ENCODE measurements at places on chromosomes 12 and 14.

GRCh38 chr12:68175557-68176061 lies 16.1 kb upstream of the IFNG start:
- peak; percentile 10 for DNase-seq

DNA sequence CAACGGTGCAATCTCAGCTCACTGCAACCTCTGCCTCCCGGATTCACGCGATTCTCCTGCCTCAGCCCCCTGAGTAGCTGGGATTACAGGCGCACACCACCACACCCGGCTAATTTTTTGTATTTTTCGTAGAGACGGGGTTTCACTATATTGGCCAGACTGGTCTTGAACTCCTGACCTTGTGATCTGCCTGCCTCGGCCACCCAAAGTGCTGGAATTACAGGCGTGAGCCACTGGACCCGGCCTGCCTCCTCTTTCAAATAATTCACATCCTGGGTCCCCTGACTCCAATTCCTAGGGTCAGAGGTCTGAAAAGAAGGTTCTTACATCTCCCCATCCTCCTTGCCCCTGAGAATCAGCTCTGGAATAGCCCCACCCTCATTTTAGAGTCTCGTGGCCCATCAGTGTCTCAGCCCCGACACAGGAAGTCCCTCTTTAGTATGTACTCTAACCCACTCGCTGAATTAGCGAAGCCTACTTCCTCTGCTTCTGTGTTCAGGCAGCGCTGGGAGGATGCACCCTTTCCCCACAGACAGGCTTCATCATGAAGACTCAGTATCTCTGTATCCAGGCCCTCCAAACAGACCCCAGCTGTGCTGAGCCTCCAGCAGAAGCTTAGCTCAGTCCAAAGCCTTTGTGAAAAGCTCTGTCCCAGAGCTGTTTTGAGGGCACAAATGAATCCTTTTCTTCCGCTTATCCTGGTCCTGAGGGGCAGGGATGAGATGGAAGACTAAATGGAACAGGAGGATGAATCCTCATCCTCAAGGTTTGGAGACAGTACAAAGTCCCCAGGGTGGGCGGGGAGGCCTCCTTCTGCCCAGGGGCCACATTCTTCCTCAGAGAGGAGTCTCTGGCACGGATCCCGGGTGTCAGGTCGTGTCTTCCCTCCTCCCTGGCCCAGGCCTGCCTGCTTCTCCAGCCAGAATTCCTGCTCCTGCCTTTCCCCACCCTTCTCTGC lies 3.5 kb downstream of the LPAR5 start:
- no peak for DNase-seq

DNA sequence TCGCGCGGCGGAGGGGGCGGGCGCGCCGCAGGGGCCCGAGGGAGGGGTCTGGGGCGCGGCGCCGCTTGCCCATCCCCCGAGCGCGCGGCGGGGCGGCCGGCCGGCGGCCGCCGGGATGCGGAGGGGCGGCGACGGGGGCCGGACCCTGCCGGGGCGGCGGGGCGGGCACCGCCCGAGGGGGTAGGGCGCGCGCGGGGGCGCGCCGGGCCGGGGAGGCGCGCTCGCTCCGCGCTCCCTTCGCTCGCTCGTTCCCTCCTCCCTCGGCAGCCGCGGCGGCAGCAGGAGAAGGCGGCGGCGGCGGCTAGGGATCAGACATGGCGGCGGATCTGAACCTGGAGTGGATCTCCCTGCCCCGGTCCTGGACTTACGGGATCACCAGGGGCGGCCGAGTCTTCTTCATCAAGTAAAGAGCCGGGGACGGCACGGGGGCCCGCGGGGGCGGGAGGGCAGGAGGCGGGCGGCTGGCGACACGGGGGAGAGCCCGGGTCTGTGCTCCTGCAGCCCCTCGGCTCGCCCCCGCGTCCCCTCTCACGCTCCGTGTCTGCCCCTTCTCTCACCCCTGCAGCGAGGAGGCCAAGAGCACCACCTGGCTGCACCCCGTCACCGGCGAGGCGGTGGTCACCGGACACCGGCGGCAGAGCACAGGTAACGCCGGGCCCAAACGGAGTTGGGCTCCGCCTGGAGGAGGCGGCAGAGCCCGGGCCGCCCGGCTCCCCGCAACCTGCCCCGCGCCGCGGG lies at the start of gene PLEKHA5:
TSS of gene PLEKHA5 (plus strand) at position 248 of the 738 bp plus-strand sequence. CDS start at position 315, 67 bp downstream.
- DNase-seq: no peak

DNA sequence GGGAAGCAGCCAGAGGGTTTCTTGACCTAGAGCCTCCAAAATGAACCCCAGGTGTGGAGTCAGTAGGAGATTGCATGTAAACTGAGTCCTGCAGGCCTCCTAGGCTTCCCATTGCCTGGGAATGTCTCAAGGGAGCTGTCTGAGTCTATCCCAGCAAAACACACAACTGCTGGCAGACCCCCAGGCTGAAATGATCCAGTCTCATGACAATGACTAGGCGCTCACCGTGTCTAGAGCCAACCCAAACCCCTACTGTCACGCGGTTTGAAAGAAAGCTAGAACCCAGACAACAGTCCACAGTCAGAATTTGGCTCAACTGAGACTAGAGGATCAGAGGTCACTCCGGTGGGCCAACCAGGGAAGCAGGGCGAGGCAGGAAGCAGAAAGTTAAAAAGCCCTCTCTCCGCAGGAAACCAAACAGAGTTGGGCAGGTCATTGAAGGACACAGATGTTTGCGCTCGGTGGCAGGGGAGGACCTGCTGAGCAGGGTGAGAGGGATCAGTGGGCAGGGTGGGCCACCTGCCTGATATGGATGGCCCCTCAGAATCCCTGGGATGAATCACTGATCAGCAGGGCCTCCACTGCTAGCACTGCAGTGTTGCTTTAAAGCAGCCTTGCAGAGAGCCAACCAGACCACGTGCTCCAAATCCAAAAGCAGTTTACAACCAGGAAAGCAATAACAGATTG lies 23.8 kb downstream of the ACTN1 start:
- no peak for DNase-seq

DNA sequence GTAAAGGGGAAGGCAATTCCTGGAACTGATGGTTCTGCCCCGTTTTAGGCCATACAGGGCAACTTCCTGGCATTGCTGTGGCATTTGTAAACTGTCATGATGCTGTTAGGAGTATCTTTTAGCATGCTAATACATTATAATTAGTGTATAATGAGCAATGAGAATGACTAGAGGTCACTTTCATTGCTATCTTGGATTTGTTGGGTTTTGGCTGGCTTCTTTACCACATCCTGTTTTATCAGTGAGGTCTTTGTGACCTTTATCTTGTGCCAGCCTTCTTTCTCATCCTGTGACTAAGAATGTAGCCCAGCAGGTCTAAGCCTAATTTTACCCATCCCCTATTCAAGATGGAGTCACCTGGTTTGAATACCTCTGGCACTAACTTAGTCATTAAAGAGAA lies 51.2 kb downstream of the TESPA1 start:
- no peak for DNase-seq

GRCh38 chr12:79454338-79454843 lies 236.4 kb downstream of the PAWR start:
- DNase-seq: no peak

DNA sequence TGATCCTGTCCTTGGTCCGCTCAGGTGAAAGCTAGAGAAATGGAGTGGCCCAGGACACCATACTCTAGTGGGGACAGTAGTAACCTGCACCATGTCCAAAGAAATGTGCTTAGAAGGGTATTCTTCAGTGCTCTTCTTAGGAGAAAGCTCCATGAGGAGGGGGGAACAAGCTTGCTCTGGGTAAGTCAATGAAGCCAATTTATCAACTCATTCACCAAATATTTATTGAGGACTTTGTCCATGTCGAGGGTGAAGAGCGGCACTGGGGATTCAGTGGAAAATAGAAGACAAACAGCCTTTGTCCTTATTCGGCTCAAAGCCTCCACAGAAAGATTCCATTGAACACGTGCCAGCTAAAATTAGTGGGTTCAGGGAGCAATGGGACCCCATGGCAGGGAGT lies 677.8 kb downstream of the BCL11B start:
- no peak for DNase-seq

- DNase-seq: no peak
These were observed 1.1 kb upstream of the PPP1R13B start for GRCh38 chr14:103848175-103849077.

DNA sequence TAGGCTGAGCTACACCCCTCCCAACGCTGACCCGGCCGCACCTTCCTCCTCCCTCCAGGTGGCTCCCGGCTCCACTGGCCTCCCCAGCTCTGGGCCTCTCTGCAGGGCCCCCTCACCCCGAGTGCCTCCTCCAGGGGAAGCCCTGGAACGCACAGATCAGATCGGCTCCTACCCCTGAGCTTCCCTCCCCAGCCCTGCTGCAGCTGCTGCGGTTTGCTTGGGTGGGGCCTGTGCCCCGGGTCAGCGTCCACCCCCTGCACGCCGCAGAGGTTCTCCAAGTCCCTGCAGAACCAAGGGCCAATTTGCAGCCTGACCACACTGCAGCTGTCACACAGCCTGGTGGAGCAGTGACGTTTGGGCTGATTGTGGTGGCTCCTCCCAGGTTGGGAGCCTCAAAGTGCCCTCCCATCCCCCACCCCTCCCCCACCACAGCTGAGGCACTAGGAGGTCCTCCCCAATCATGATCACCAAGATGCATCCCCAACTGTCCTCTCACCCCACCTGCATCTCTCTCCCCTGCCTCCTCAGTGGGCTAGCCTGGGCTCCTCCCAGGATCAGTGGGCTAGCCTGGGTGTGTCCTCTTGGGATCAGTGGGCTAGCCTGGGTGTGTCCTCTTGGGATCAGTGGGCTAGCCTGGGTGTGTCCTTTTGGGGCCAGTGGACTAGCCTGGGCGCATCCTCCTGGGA lies 12.8 kb upstream of the FBRSL1 start:
- no peak for DNase-seq

DNA sequence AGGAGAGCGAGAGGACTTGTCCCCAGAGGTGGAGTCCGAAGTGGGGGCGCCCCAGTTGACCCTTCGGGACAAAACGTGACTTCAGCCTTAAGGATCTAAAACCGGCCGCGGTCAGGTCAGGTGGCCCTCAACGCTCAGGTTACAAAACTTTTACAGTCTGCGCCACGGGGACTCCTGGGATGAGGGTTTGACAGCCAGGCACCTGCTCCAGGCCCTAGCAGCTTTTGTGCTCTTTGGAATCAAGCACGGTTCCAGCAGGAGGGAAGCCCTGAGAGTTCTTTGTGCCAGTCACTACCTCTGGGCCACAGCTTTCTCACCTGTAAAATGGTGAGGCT lies 337 bp downstream of the ZC2HC1C start:
- DNase-seq: no peak

DNA sequence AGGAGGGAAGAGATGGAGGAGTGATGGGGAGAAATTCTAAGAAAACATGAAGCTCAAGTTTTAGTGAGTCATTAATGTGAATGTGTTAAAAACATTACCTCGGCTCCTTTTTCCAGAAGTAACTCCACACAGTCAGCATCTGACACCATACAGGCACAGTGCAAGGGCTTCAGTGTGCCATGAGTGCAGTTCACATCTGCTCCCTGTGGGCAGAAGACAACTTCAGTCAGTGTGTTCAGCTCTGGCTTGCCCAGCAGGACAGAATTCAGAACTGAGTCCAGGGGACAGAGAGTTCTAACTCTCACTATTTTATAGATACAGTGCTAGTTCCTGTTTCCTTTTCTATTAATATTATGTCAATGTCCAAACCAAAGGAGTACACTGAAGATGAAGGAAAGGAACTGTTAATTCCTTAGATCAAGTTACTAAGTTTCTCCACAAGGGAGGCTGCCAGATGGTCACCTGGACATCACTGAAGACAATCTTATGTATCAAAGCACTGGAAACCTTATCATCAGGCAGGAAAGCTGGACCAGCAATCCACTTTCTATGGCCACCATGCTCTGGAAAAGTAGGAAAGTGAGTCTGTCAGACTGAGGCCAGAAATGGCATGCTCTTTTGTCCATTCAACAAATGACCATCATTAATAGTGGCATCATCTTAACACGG lies 6.1 kb downstream of the ASB8 start:
- no peak for DNase-seq

- DNase-seq: no peak
These were observed 23.4 kb downstream of the CACNA1C start for GRCh38 chr12:2076196-2076570.

- no peak for DNase-seq
These were observed at the start of gene MDGA2 for GRCh38 chr14:47675466-47676314. MDGA2 (minus strand) TSS chr14:47675605.

All from stimulated activated CD8-positive, alpha-beta memory T cell treated with anti-CD3 and anti-CD28 coated beads, Interleukin-15, amount 100 ng/mL, for 1 hour (primary cell).